ENCODE measurements at places on chromosomes 5 and 9.

DNA sequence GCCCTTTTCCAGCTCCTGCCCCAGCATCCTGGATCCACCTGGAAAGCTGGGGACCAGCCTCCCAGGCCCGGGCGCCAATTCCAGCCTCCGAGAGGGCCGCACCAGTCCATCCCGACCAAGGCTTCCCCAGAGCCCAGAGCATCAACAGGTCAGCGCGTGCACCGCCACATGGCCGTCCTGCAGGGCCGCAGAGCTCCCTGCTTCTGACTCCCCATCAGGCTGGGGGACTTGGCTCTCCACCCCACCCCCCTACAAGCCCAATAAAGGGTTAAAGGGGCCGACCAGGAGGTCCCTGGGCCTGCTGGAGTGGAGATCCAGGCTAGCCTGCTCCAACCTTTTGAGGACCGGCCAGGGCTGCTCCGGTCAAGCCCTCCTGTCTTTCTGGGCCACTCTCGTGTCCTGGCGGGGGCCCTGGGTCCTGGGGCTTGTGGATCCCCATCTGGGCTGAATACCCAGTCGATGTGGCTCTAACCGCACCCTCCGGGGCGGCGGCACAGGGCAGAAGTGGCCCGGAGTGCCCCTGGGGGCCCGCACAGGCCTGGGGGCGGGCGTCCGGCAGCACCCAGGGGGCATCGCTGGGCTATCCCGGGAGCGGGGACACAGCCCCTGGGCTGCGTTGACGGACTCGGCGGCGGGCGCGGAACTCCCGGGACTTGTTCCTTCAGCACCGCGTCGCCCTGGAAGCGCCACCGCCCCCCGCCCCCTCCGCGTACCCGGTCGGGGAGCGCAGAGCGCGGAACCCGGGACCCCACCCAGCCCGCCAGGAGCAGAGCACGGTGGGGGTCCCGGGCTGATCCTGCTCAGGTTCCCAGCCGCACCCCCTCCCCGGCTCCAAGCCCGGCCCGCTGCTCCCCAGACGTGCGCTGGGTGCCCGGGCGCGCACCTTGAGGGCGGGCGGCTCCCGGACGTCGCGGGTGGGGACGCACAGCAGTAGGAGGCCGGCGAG, 590 bp downstream of the ENTPD2 start:
- no peak for DNase-seq

GRCh38 chr5:40364441-40364840, 315.3 kb upstream of the PTGER4 start:
- DNase-seq = no peak

GRCh38 chr5:156094001-156094400, 233.0 kb upstream of the SGCD start:
- DNase-seq = peak; percentile 69

DNA sequence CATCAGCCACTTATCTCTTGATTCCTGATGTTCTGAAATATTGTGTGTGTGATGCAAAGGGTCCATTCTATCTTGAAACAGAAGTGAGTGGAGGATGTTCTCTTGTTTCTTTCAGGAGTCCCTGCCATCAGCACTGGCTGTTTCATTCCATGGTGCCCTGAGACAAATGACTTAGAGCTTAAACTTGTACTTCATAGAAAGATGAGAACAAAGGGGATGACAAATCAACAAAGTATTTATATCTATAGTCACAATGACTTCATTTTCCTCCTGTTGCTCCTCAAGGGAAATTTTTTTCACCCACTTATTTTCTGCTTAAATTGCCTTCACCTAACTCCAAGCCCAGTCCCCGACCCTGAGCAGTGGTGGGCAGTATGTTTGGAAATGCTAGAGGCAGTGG, 171.6 kb downstream of the TARS1 start:
- DNase-seq = peak; percentile 87

DNA sequence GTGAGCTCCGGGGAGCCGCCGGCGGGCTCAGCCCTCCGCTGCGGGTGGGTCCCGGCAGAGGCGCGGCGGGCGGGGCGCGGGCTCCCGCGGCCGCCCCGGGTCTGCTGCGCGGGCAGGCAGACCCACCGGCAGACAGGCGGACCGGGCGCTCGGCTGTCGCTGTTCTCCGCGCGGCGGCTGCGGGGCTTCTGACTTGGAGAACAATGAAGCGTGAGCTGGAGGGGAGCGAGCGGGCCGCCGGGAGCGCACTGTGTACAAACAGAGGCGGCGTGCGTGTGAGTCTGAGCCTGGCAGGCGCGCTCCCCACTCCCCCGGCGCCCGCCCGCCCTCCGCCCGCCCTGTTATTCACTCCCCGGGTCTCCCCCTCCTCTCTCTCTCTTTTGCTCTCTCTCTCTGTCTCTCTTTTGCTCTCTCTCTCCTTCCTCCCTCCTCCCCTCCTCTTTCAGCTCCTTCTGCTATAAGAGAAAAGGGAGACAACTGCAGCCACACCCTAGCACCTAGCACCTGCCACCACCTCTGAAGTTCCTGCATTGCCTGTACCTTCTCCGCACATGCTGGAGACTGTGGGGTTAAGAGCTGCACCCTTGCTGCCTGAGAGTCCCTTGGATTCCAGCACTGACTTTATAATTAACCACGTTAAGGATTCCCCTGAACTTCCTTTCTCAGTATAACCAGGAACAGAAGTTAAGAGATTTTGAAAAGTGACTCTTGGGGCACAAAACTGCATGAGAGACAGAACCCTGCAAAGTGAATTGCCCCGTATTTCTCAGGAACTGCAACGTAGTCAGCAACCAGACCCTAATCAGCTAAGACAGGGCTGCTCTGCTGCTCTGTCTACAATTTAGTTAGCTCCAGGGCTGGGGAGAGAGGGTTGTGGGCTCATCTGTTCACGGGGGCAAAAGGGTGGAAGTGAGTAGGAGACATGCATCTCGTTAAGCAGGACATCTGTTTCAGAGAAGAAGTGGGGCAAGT, at the start of gene EDIL3:
Gene EDIL3, minus strand, starts transcription at position 277 of the 972 bp plus-strand sequence. CDS start 506 bp downstream, outside the sequence.
- DNase-seq = peak; percentile 64

- no peak for DNase-seq
Observed at GRCh38 chr5:59766427-59767210, 126.9 kb downstream of the PDE4D start.

DNA sequence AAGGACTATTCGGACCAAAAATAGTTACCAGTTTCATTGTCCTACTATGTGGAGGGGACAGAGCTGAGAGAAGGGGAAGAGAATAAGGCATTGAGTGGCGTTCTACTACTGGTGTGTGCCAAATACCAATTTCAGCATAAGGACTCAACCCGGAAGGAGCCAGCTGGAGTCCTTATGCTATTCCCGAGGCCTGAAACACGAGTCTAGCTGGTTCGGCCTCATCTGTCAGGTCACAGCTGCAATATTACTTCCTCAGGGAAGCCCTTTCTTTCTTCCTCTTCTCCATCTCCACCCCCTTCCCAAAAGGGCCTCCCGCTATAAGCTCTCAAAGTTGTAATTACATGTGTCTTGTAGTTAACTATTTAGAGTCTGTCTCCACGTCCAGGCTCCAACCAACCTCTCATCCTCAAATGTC, 20.5 kb upstream of the FER start:
- peak; percentile 19 for DNase-seq

DNA sequence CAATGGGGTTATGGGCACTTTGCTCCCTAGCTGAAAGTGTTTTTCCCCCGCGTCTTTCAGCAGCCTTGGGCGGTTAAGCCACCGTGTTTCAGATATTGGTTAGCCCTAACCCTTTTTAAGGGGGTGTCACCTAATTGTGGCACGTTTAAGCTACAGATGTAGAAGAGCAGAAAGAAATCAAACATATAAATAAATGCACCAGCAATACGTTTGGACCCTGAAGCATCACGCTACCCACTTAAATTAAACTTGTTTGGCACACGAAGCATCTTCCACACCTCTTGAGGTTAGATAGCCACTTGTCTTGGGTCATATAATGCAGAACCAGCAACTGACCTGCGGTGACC, 768 bp downstream of the YTHDC2 start:
- no peak for DNase-seq

GRCh38 chr9:76166526-76166925, 227.7 kb downstream of the RFK start:
- DNase-seq = no peak

- no peak for DNase-seq
Observed at GRCh38 chr5:79081779-79082178, 12.2 kb downstream of the BHMT2 start.
